Osteoblast (primary cell): ENCODE measurements at places on chromosomes 2 and 18. TPM values are rescaled to one million over a fixed set of nuclear protein-coding genes. Genes with fewer than 3 reads are reported as not detected.
A peak's percentile ranks its signal among the peaks of the same experiment; 100 is the strongest.

The AMER3 gene
- total RNA-seq, result not detected in 2 replicates

The DNAJC5G gene
- not detected in 2 replicates for total RNA-seq

The TDRD15 gene
- not detected in 2 replicates for total RNA-seq

DNA sequence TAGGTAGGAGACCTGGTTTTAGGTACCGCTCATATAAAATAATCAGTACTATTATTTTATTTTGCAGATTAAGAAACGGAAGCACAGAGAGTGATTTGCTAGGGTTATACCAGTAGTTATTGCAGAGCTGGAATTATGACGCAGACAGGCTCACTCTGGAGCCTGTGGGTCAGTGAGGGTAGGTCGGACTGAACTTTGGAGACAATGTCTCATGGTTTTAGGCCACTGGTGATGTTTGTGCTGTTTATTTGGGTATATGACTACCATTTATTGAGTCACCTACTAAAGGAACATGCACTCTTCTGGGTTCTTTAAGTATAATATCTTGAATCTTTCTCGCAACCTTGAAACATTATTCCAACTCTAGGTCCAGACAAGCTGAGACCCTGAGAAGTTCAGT is 33.5 kb upstream of the IL1R1 start:
- no peak for DNase-seq

- DNase-seq, result no peak
Measured at GRCh38 chr18:14969500-14969899, 221.5 kb downstream of the ANKRD30B start.

DNA sequence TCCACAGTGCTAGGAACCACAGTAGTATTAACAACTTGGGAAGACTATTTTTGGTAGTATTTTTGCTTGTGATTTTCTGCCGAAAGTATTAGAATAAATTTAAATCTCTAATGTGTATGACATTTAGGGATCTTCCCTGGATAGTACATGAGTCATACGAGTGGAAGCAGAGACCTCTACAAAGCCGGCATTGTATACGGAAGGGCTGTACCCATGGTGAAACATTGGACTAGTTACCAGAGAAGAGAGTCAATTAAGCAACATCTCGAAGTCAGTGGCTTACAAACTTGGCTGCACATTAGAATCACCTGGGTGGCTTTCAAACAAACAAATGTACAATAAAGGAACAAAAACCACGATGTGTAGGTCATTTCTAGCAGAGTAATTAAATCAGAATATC is 1131.7 kb upstream of the LRRTM1 start:
- DNase-seq, result no peak

DNA sequence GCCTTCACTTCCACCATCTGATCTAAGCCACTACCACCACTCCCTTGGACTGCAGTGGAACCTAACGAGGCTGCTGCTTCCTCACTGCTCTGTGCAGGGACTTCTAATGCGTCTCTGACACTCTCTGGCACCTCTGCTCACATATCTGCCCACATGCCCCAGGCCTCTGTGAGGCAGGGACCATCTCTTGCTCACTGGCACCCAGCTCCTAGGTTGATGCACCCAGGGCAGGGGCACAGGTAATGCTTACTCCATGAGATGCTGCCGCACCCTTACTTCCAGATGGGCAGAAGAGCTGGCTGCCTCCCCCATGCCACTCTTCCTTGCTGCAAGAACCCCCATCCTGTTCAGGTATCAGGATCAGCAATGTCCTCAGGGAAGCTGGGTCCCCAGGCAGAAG is 294.0 kb upstream of the HS6ST1 start:
- DNase-seq, result peak; percentile 11

GRCh38 chr18:10121786-10122515 is 208.1 kb downstream of the VAPA start:
- DNase-seq, result no peak

GRCh38 chr2:44716131-44716530 is 225.4 kb upstream of the SIX3 start:
- DNase-seq, result no peak

- DNase-seq, result peak; percentile 75
Measured at GRCh38 chr2:46379213-46380037, 82.2 kb downstream of the EPAS1 start.

DNA sequence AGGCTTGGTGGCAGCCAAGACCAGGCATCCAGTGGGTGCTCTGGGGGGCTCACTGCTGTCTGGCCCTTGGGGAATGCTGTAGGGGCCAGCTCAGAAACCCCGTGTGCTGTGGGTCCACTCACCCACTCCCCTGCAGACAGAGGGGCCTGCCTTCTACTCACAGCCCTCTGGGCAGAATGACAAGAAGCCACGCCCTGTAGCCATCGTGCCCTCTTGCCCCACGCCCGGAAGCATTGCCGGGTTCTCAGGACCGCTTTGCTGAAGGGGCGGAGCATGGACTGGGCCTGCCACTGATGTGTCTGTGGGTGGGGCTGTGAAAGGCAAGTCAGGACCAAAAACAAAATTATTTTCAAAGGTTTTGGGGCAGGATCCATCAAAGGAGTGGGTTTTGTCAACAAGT is 27.8 kb downstream of the GLI2 start:
- DNase-seq, result no peak
